ENCODE measurements at places on chromosomes 5 and 9. TPM values are rescaled to one million over a fixed set of nuclear protein-coding genes. Genes with fewer than 3 reads are reported as not detected.

Gene SARDH
- total RNA-seq = 3.0 TPM

Gene FAM81B
- not detected for total RNA-seq

DNA sequence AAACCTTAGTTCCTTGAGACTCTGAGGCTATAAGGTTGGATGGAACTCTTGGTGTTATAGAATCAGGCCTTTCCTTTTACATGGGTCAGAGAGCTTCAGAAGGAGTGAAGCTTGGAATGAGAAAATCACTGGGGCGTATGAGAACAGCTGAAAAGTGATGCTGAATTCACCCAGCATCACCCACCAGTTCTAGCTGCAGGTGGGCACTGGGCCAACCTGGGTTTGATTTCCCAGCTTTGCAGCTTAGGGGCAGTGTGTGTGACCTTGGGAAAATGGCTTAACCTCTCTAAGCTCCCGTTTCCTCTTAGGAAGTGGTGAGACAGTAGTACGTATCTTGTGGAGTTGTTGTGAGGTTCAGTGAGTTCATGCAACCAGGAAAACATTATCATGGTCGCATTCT, 10.7 kb downstream of the PCDH12 start:
- no peak for DNase-seq

DNA sequence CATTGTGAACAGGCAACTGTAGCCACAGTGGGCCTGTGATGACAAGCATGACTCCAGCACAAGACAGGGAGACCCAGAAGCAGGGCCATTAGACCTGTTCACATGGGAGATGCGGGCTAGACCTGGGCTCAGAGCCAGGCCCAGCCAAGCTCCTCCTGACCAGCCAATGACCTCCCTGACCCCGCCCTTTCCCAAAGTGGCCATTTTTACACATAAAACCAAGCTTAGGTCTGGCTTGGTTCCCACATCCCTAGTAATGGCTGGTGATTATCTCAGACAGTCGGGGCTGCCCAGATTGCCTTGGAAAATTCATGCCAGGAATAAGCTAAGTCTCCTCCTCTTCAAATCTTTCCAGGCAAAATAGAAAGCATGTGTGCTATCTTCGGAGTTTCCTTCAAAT, 94.1 kb downstream of the FRMD3 start:
- no peak for DNase-seq

DNA sequence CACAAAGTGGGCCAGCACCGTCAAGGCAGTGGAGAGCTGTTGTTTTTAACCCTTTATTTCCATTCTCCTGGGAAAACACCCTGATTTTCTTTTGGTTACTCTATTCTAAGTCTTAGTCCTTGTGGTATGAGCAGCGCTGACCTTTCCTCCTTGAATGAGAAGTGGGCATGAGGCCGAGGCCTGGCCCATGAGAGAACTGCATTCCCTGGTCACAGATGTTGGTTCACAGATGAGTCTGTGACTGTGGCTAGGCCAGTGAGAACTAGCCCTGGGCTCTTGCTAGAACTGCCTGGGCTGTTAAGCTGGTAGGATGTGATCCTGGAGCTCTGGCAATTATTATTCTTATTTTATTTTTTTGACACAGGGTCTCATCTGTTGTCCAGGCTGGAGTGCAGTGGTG, 71.7 kb upstream of the KLF9 start:
- no peak for DNase-seq
